Cortex of kidney (tissue), 1 donor: ENCODE measurements at places on chromosomes 1 and 21.

DNA sequence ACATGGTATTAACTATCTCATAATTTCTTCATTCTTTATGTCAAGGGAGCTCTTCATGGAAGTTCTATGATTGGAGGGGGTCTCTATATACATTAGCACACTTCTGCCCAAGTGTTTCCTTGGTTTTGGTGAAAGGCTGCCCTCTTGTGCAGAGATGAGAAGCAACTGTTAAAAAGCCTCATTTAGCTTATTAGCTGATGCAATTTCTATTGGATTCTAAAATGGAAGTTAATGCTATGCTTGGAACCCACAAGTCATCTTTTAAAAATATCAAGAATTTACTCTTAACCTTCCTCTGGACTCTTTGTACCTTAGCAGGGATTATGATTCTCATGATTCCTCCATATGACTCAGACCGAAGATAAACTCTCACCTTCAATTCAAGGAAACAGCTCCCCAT, 328.9 kb downstream of the PTBP2 start:
- DNase-seq: no peak

- no peak for DNase-seq
Observed at GRCh38 chr1:160436966-160437365, 36.6 kb downstream of the VANGL2 start.

DNA sequence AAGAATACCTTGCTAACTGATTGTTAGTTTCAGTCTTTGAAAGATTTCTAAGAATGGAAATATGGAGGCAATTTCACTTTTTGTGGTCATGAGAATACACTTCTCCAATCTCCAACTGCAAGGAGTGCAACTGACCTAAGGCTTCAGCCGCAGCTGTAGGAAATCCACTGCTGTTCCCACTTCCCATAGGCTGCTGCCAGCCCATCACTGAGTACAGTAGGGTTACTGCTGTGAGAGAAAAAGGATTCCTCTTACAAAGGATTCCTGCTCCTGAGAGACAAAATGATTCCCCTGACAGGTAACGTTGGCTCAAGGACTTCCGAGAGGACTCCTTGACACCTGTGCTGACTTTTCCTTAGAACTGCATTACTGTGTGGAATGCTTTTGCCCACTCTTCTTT, 87.4 kb downstream of the ADGRL4 start:
- no peak for DNase-seq

- DNase-seq: no peak
Observed at GRCh38 chr1:198132060-198132781, 24.6 kb upstream of the NEK7 start.

- DNase-seq: no peak
Observed at GRCh38 chr21:35504951-35505466, 455.9 kb upstream of the RUNX1 start.
